Stimulated activated CD4-positive, alpha-beta T cell treated with anti-CD3 and anti-CD28 coated beads, Interleukin-15, amount 100 ng/mL, for 1 hour (primary cell): ENCODE measurements at places on chromosomes 1 and 21.

DNA sequence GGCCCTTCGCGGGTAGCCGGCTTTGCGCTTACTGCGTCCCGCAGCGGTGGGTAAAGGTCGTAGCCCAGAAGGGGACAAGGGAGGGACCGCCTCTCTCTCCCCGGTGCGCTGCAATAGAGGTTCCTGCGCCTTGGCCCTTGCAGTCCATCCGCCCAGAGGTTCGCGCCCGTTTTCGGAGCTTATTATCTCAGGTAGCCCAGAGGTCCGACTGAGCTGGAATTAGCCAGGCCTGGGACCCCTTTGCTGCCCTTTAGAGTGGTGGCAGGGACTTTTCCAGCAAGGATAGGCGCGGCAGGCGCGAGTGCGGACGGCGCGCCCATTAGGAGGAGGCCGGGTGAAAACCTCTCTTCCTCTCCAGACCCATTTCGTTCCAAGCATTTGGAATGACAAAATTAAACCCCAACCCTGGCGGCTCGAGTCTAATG is 5.0 kb downstream of the LHX4 start:
- no peak for DNase-seq

GRCh38 chr1:248905662-248906008 is 400 bp upstream of the PGBD2 start:
- DNase-seq = no peak

DNA sequence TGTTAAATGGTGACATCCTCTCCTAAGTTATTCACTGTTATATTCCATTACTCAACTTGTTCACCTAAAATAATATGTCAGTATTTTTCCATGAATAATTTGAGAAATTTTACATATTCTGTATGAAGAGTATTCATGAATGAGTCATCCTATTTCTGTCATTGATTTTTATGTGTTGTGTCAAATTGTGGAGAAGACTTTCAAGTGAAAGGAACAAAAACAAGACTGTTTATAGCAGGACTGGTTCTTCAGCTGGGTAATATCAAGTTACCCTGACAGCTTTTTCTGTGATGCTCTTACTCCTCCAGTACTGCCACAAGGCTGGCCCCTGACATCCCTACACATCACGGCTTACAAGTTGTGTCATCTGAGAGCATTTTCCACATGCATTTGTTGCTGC is 847.7 kb downstream of the NCAM2 start:
- DNase-seq = no peak

- no peak for DNase-seq
Measured at GRCh38 chr1:153841463-153841994, 66.3 kb downstream of the SLC27A3 start.

GRCh38 chr1:68196676-68197075 is 35.6 kb downstream of the WLS start:
- DNase-seq = no peak

DNA sequence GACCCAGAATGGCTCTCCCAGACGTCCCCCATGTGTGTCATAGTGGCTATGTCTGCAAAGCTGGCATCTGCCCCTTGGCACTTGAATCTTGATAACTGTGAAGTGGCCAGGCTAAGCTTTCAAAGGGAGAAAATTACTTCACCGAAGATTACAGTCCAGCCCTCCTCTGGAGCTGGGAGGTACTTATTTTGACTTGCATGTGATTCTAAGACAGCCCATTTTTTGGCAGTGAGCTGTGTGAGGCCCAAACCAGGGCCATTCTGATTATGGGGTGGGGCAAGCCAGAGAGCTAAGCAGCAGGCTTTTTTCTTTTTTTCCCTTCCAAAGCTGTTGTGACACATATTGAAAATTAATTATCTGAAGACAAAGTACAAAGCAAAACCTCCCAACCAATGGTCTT is 42.1 kb upstream of the C8B start:
- no peak for DNase-seq

GRCh38 chr21:35529171-35529863 is 480.2 kb upstream of the RUNX1 start:
- DNase-seq = no peak
